ENCODE measurements at places on chromosomes 16 and 17.

DNA sequence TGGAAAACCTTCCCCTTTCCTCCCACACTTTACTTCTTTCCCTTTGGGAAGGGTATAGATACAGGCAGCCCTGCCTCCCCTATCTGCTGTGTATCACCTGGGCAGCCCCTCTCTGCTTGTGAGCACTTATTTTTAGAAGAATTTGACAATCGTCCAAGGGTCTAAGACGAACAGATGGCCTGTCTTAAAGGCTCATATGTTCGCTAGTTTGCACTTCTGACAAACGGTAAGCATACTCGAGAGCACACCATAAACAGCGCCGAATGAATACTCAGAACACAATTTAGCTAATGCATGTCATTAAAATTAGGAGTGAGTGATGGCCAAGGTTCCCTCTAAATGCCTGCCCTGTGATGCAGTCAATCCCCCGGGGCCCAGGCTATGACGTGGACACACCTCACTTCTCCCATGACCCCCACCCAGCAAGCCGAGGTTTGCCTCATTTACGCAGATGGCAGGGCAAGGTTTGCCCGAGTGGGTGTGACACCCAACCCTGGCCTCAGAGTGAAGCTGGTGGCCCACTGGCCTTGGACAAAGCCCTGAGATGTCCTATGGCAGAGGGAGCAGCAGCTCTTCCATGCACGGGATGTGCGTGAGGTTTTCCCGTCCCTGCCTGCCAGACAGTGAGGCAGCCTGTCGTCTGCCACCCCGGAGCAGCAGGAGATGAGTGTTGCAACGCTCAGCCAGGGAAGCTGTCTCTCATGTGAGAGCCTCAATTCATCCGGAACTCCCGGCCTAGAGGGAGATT lies 125.2 kb downstream of the C16orf78 start:
- DNase-seq: no peak

DNA sequence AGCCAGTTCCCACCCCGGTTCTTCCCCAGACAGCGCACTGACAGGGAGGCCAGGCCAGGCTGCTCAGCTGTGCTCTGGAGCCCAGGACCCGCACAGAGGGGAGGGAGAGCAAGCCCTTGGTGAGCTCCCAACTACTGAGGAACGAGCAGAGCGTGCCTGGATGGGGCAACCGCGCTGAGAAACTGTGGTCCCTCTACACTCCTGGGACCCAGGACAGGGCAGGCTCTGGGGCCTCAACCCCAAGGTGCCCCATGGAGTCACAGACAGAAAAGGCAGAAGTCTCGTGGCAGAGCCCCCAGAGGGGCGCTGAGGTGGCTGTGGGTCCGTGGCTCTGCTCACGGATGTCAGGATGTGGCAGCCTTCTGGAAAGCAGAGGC lies 16.3 kb downstream of the SLX4 start:
- no peak for DNase-seq

GRCh38 chr17:30450125-30451027 lies 26.8 kb upstream of the GOSR1 start:
- no peak for DNase-seq

DNA sequence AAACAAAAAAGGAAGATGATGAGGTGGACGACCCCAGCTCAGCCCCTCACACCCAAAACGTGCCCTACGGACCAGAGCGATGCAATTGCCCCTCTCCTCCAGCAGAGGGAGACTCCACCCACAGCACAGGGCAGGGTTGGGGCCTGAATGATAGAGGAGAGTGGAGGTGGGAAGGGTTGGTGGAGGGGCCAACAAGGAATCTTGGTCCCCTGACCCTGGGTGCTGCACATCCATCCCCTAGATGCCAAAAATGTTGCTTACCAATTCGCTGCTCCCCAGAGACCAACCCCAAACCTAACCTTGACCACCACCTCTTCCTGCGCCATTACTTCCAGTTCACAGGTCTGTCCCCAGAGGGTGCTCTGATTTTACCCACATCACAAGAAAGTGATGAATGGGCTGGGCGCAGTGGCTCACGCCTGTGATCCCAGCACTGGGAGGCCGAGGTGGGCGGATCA lies 12.9 kb downstream of the P2RX5 start:
- DNase-seq: no peak

GRCh38 chr17:81379523-81379942 lies 15.7 kb upstream of the BAHCC1 start:
- no peak for DNase-seq

DNA sequence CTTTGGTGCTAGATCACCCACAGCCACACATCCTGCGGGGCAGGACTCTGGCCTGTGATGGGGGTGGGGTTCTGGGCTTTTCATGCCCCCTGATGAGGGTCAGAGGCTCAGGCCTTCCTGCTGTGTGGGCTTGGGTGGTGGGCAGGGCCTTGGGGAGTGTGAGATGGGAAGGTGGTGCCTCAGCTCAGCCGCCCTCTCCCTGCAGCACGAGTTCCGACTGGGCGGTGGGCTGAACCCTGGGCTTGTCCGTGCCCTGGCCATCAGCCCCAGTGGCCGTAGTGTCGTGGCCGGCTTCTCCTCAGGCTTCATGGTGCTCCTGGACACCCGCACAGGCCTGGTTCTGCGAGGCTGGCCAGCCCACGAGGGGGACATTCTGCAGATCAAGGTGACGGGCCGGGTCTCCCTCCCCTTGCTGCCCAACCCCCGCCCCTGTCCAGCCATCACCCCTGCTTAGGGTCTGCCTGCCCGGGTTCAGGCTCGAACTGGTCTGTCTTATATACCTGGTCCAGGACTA lies 6.8 kb upstream of the SERPINF2 start:
- DNase-seq: no peak

GRCh38 chr17:20218272-20218671 lies 209.1 kb downstream of the SPECC1 start:
- no peak for DNase-seq

All from stimulated activated CD4-positive, alpha-beta T cell treated with anti-CD3 and anti-CD28 coated beads, Interleukin-12 subunit alpha, Interleukin-12 subunit beta, amount 100 ng/mL, for 24 hours (primary cell).